T-cell (primary cell): ENCODE measurements at places on chromosomes 2 and 18.

DNA sequence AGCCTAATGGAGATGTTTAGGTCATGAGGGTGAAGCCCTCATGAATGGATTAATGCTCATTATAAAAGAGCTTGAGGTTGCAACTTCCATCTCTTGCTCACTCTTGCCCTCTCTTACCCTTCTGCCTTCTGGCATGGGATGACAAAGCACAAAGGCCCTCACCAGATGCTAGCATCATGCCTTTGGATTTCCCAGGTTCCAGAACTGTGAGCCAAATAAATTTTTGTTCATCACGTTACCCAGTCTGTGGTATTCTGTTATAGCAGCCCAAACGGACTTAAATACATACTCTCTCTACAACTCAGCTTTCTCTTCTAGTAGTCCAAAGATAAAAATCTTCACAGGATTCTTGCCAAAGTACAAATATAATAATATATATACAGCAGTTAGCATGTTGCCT, 75.8 kb downstream of the LNPK start:
- DNase-seq = no peak

- no peak for DNase-seq
These were observed 215.5 kb downstream of the ETAA1 start for GRCh38 chr2:67612576-67613042.

- DNase-seq = no peak
These were observed 47.0 kb downstream of the EVA1A start for GRCh38 chr2:75513616-75514170.

- DNase-seq = no peak
These were observed 24.1 kb downstream of the GLS start for GRCh38 chr2:190904640-190905261.

- no peak for DNase-seq
These were observed 63.8 kb downstream of the MEX3C start for GRCh38 chr18:51133580-51134160.

- DNase-seq = no peak
These were observed 19.0 kb upstream of the SIX2 start for GRCh38 chr2:45028276-45028675.

DNA sequence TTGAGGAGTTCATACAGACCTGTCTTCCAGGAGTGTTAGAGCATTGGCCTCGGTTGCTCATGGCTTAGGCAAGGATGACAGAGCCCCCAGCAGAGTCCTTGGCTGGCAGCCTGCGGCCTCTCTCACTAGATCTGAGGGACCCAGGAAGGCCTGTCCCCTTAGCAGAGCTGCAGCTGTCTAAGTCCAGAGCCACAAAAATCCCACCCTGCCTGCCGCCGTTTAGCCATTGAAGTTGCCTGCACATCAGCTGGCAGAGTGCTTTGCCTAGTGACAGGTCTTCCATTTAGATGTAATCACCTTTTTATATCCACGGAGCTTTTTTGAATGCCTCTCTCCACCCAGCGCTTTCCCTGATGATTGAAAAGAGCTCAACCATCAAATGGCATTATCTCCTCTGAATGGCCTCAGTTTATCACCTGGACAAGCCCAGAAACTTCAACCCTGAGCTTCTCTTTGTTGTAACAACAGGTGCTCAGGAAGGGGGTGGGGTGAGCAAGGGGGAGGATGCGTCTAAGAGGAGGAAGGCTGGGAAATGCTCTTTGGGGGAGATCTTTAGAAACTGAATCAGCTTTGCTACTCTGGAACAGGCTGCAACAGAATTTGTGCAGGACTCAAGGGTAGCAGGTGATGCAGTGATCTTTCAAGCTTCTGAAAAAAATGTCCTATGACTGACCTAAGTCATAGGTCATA, 71.9 kb downstream of the TNP1 start:
- no peak for DNase-seq

DNA sequence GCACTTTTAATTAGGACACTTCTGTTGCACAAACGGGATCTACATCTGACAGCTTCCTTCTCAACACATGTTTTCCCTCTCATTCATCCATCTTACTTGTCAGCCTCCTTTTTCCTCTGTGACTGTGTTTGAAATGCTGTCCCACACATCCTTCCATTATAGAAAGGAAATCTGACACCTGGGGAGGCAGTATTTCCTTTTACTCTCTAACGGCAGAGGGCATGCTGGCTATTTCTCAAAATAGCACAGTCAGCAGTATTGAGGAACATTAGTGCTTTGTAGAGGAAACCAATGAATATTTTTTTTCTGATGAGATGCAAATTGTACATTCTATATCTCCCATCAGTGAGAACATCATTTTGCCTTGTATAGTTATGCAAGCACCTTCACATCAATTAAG, 668.7 kb downstream of the SLC4A3 start:
- no peak for DNase-seq

- no peak for DNase-seq
These were observed 98.4 kb downstream of the LYPD6 start for GRCh38 chr2:149428783-149429182.

DNA sequence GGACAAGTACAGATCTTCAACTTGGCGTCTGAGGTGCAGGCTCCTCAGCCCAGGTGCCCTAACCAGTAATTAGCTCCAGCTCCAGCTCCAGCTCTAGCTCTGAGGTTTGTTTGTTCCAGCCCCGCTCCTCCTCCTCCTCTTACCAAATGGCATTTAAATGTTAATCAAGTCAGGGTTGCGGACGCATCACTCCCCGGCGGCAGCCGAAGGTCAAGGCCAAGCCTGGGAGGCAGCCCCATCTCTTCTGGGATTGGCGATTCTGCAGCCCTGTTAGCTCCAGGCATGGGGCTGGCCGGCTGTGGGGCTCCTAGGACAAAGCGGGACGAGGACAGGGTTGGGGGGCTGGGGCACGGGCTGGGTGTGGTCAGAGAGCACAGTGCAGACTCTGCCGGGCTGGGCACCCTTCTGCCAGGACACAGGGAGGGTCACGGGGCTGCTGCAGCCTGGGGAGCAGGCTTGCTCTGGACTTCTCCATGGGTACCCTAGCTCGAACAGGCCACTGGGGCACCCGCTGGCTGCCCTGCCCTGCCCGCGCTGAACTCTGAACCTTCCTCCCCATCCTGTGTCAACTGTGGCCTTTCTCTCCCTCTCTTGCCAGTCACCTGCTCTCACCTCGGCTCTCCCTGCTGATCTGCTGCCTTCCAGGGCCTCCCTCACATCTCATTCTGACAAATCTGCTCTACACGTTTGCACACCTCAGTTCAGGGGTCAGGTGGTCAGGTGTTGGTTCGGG, 203.3 kb downstream of the CELF4 start:
- DNase-seq = no peak

- DNase-seq = no peak
These were observed 24.7 kb upstream of the KCNS3 start for GRCh38 chr2:17853799-17854198.

DNA sequence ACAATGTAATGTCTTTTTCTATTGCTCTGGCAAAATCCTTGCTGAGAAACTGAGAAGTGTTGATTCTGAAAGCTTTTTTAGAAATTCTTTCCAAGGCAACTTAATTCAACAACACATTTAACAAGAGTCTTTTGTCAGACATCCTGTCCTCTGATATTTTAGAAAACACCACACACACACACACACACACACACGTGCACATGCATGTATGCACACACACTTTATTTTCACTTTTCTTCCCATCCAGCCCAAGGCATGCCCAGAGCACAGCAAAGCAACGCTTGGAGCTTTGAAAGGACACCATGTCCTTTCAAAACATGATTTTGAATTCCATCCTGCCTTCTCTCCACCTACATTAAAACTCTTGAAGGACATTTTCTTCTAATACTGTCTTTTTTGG, 116.1 kb downstream of the ATL2 start:
- no peak for DNase-seq

DNA sequence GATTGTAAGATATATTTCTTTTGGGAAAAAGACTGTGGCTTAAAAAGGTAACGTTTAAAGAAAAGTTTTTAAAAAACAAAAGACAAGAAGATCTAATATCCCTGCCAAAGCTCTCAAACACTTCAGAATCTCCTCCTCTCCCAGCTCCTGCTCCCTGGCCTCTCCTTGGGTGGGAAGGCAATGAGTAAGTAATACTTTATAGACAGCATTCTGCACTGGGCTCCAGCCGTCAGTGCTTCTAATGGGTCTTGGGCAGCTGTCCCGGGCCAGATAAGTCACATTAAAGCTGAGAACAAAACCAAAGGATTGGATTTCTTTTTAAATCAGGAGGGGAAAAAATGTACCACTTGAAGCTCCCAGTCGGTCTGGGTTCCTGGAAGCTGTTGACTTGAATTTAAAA, 133.7 kb downstream of the ALPK2 start:
- no peak for DNase-seq

- DNase-seq = no peak
These were observed 27.3 kb upstream of the NOTO start for GRCh38 chr2:73174941-73175662.
